ENCODE measurements at places on chromosomes 2 and 18.

DNA sequence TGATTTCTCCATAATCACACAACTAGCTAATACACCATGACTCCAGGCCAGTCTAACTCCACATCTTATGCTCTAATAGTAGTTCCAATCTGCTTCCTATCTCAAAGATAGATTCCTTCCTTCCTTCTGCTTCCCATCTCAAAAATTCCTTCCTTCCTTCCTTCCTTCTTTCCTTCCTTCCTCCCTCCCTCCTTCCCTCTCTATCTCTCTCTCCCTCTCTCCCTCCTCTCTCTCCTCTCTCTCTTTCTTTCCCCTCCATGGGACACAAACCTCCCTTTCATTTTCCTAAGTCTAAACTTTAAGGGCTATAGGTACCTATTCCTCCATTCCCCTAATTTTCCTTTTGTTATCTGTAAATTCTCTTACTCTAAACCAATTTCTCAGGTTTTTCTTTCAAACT is 62.5 kb downstream of the CCDC88A start:
- DNase-seq, result no peak

- DNase-seq, result no peak
These were observed 69.2 kb downstream of the TNS1 start for GRCh38 chr2:217933617-217933993.

DNA sequence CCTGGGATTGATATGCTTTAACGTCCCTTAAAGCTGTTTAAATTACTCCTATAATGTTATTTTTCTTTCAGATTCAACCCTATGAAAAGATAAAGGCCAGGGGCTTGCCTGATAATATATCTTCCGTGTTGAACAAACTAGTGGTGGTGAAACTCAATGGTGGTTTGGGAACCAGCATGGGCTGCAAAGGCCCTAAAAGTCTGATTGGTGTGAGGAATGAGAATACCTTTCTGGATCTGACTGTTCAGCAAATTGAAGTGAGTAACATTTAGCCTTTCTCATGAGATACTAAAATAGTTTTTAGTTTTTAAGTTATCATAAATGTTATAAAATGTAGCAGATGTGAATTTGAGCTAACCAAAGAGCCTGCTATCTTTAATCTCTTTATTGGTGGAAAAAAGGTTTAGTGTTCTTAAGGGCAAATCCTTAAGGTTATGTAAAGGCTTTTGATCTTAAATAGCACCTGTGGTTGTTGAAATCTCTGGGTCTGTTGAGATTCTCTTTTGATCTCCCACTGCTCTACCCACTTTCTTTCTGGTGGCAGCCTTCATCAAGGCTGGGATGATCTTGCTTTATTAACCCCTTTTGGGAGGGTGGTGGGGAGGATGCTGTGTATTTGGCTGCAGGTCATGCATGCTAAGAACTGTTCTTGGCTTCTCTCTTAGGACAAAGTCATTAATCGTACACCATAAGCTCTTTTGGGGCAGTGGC is 40.9 kb downstream of the UGP2 start:
- DNase-seq, result no peak

- DNase-seq, result peak; percentile 62
These were observed 1.7 kb upstream of the GCG start for GRCh38 chr2:162153608-162154224.

GRCh38 chr2:216188956-216189355 is 79.8 kb downstream of the XRCC5 start:
- no peak for DNase-seq

DNA sequence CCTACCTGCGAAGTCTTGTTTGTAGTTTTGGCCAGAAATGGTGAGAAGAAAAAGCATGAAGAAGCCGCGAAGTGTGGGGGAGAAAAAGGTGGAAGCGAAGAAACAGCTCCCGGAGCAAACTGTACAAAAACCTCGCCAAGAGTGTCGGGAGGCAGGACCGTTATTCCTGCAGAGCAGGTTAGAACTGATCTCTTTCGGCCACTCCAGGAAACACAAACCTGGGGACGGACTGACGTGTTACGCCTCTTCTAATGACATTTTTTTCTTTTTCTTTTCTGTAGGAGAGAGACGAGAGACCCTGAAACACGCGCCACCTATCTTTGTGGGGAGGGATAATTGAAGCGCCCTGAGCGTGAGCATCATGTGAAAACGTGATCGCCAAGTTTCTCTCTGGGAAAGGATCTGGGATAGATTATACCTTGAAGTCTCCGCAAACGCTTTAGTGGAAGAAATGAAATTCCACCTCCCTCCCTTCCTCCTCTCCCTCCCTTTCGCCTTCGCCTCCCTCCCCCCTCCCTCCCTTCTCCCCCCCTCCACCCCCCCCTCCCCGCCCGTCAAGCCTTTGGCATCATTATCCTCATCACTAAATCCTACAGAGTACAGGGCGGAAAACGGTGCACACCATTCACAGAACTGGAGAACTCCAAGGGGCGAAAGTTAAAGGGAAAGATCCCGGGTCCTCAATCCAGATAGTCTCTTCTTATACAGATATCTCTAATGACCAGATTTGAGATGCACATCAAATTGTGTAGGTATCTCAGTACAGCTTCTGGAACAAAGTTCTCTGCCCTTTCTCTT is at the start of gene ZEB2:
TSS of gene ZEB2 (minus strand) at position 186 of the 798 bp plus-strand sequence. CDS start 2,769 bp downstream, outside the sequence.
- no peak for DNase-seq

DNA sequence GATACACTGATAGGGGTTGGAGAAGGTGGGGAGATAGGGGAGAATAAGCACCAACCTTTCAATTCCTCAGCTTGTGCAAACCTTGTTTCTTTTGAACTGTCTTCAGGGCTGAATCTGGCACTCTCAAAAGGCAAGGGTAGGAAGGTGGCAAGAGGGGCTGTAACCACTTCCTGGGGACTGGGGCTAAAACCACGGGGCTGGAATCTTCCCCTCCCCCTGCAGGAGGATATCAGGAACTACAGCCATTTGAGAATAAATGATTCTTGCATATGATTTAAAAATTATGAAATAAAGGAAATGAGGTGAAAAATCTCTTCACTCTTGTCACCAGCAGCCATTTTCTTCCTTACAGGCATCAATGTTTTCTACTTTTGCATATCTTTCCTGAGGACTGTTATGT is 50.8 kb downstream of the ATOH8 start:
- DNase-seq, result peak; percentile 20

DNA sequence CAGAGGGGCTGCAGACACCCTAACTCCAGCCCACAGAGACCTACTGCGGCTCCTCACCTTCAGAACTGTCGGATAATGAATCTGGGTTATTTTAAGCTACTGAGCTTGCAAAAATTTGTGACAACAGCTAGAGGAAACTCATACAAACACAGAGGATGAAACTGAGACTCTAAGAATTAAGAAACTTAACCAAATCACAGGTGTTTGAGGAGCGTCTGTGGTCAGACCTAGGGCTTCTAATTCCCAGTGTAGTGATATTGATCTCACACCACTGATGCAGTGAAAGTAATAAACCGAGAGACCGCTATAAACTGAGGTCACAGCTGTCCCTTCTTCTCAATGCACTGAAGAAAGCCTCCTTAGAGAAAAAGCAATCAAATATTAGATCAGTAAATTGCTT is 110.1 kb downstream of the RGPD3 start:
- no peak for DNase-seq

- no peak for DNase-seq
These were observed 224.5 kb downstream of the EN1 start for GRCh38 chr2:118622913-118623312.

DNA sequence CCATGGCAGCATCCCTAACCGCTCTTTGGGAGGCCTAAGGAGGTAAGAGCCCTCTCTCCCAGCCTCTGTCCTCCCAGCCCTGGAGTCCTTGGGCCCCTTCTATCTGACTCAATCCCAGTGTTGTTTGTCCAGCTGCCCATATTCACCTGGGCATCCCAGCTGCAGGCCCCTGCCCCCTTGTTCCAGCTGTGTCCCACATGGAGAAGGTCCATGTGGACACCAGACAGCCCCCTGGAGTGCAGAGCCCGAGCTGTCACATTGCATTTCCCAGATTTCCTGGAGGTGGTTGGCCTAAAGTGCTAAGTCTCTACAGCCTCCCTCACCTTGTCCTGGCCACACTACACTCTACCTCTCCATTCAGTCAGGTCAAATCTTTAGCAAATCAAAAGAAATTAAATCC is 42.5 kb downstream of the PSD4 start:
- DNase-seq, result no peak

DNA sequence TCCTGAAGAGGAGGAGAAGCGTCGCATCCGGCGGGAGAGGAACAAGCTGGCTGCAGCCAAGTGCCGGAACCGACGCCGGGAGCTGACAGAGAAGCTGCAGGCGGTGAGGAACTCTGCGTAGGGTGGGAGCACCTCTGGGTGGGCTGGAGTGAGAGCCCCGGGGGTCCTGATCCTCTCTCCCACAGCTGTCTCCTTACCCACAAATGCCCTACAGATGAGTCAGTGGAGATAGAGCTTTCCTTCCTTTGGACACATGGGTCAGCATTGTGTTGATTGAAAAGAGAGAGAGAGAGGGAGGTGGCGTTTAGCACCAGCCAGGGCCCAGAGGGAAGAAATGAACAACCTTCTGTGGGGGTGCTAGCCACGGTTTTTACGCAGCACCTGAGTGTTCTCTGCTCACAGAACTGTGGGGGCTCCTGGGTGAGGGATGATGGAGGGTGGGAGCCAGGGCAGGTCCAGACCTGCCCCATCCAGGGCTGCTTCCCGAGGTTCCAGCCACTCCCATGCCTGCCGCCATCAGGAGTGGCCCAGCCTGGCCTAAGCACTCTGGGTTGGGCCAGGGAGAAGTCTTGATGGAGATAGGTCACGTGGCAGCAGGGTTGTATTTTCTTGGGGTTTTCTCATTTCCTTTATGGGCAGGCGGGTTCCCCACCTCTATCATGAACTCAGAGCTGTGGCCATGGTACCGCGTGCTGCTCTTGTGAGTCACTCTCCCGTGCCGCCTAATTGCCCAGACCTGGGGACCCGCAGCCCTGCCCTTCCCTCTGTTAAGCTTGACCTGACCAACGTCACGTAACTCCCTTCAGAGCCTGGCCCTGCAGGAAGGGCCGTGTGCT is 16.3 kb downstream of the FOSL2 start:
- DNase-seq, result peak; percentile 77

GRCh38 chr2:181255651-181256050 is 201.5 kb upstream of the ITGA4 start:
- no peak for DNase-seq

- DNase-seq, result no peak
These were observed 7.1 kb upstream of the EML6 start for GRCh38 chr2:54716375-54716774.

- peak; percentile 41 for DNase-seq
These were observed 484.7 kb upstream of the NRP2 start for GRCh38 chr2:205197468-205198139.

DNA sequence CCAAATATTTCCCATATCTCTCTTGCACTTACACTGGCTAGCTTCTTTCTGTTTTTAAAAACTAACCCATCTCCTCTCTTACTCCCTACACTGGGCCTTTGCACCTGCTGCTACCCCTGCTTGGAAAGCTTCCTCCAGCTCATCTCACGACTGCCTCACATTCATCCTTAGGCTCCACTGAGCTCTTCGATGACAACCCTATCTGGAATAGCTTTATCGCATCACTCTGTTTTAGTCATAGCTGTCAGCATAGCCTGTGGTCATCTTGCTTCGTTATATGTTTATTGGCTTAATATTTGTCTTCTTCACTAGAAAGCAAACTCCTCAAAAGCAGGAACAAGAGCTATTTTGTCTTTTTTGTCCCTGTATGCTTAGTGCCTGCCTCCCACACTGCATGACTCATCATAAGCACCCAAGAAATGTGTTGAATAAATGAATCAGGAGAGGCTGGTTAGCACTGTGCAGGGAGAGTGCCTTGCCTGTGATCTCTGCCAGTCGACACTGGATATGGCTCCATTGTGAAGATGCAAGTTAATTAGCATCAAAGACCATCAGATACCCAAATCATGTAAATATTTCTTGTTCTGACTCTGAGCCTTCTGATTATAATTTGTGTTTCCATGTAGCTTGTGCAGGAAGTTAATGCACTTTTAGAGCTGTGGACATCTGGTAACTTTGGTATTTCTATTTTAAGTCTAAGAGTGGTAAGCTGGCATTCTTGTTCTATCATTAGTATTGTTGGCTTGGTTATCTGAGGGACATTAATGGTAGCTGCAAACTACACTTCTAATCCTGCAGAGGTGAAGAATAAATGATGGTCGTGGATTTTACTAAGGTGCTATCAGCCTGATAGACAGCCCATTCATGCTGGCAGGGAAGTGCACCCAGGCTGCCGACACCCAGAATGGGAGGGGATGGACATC is 10.3 kb upstream of the DYTN start:
- DNase-seq, result no peak

DNA sequence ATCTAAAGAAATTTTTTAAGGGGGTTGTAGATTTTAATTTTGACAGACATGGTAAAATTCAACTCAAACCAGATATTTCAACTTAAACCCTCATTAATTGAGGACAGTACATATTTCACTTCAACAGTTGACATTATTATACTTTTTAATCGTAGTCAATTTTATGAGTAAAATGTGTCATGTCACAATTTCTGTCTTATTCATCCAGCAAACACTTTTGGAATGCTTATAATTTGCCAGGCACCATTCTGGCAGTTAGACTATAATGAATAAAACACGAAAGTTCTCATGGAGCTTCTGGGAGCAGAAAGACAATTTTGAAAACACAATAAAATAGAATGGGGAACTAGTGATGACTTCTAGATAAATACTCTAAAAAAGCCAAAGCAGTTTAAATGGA is 1094.8 kb downstream of the SUCLG1 start:
- DNase-seq, result no peak

- no peak for DNase-seq
These were observed 523.9 kb downstream of the CCDC85A start for GRCh38 chr2:56707650-56708049.

- DNase-seq, result no peak
These were observed 1334.0 kb upstream of the NRXN1 start for GRCh38 chr2:52365946-52366345.

- DNase-seq, result no peak
These were observed 38.8 kb downstream of the GCG start for GRCh38 chr2:162113088-162113775.

- no peak for DNase-seq
These were observed 2.7 kb downstream of the ZNF532 start for GRCh38 chr18:58867281-58867961.

GRCh38 chr18:40407909-40408308 is 1547.1 kb upstream of the PIK3C3 start:
- no peak for DNase-seq

DNA sequence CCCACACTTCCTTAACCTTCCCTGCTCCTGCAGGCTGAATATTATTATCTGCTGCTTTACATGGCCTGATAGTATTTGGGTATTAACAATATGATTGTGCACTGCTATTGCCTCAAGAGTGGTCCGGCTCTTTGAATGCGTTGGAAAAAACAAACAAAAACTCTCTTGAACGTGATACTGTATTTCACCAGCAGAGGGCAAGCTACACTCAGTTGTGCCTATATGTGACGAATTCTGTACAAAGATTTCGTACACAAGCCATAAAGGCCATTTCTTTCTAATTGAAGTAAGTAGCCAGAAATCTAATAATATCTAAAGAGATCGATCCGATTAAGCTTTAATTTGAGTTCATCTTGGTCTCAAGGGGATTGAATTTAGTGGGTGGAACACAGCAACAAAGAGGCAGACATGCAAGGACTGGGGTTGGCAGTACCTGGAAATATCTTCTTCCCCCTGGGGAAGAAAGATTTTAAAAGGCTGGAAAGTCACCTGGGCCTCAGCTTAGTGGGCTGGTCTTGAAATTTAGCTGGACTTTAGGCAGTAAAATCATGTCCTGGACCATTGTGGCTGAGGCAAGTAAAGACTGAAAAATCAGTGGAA is 49.3 kb upstream of the RAB6D start:
- DNase-seq, result peak; percentile 26

GRCh38 chr2:135829378-135830135 is 7.4 kb downstream of the LCT start:
- DNase-seq, result no peak

GRCh38 chr2:207801259-207801658 is 31.6 kb upstream of the FZD5 start:
- no peak for DNase-seq

Data from CD4-positive, alpha-beta T cell treated with Interleukin-17A for 4 hours (primary cell).